Naive thymus-derived CD8-positive, alpha-beta T cell (primary cell): ENCODE measurements at places on chromosomes 7 and 10.

- peaks cover 35% of the 10 kb centered on the region for H3K4me1 ChIP-seq
- H3K4me3 ChIP-seq: peak overlapping the region; percentile 91
- H3K36me3 ChIP-seq: peaks cover 17% of the 10 kb centered on the region
- peak overlapping the region; percentile 99 for H3K27ac ChIP-seq
- peak; percentile 29 for DNase-seq
- no peaks in the 10 kb centered on the region for H3K27me3 ChIP-seq
Observed at GRCh38 chr7:154928136-154929005, 74.6 kb downstream of the PAXIP1 start.

DNA sequence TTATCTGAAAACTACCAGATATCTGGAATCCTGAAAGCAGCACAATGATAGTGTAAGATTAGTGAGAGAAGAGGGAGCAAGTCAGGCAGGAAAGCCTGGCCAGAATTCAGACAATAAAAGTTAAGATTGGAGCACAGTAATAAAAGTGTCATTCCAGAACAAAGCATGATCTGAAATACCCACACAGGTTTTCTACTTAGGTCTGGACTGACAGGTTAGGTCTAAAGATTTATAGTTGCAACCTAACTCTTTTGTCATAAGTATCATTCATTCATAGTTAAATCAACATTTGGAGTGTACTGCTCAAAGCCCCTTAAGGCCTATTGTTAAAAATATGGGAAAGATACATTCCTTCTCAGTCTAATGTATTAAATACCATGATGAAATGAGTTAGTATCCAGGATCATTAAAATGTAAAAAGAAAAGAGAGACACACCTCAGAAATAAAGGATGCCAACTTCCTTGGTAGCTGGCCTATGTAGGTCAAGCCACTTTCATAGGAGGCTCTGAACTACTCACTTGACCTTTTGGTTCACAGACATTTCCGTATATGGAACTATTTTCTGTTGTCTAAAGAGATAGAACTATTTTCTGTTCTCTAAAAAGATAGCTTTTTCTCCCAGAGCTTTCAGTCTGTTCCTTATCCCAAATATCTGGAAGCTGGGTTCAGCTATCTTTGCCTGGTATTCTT is 105.2 kb downstream of the FAS start:
- no peaks in the 10 kb centered on the region for H3K4me1 ChIP-seq
- H3K27me3 ChIP-seq: no peaks in the 10 kb centered on the region
- no peaks in the 10 kb centered on the region for H3K36me3 ChIP-seq
- no peak overlapping the region for H3K27ac ChIP-seq
- no peak overlapping the region for H3K4me3 ChIP-seq

DNA sequence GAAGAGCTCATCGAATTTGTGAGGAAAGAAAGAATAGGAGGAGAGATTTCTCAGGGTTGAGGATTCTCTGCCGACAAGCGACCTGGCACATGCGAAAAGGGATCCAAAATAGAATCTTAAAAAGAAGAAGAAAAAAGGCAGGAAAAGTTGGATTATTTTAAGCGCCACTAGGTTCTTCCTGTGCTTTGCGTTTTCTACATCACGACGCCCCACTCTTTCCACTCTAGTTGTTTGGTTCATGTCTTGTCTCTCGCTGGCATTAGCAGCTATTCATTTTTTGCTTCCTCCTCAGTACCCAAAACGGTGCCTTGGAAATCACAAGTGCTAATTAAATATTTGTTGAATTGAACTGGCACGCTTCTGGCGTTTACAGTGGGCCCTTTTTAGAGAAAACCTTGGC is 674 bp upstream of the FRA10AC1 start:
- no peak for DNase-seq
- H3K4me3 ChIP-seq: no peak overlapping the region
- peaks cover 14% of the 10 kb centered on the region for H3K36me3 ChIP-seq
- H3K27me3 ChIP-seq: no peaks in the 10 kb centered on the region
- H3K27ac ChIP-seq: no peak overlapping the region

GRCh38 chr10:117300671-117301070 is 59.8 kb downstream of the SLC18A2 start:
- no peaks in the 10 kb centered on the region for H3K27me3 ChIP-seq
- H3K4me1 ChIP-seq: peaks cover 2% of the 10 kb centered on the region
- no peak overlapping the region for H3K27ac ChIP-seq
- no peak for DNase-seq
- peaks cover 54% of the 10 kb centered on the region for H3K36me3 ChIP-seq

GRCh38 chr10:99611326-99611725 is 8.9 kb downstream of the SLC25A28 start:
- no peaks in the 10 kb centered on the region for H3K27me3 ChIP-seq
- no peak overlapping the region for H3K27ac ChIP-seq
- peaks cover 18% of the 10 kb centered on the region for H3K4me1 ChIP-seq
- DNase-seq: no peak

GRCh38 chr7:9891056-9891455 is 1082.6 kb upstream of the PHF14 start:
- H3K4me3 ChIP-seq: no peak overlapping the region
- H3K4me1 ChIP-seq: no peaks in the 10 kb centered on the region
- no peaks in the 10 kb centered on the region for H3K27me3 ChIP-seq
- H3K36me3 ChIP-seq: no peaks in the 10 kb centered on the region
- no peak for DNase-seq

- H3K4me3 ChIP-seq: no peak overlapping the region
- H3K36me3 ChIP-seq: peaks cover 39% of the 10 kb centered on the region
- H3K27me3 ChIP-seq: no peaks in the 10 kb centered on the region
- no peak overlapping the region for H3K27ac ChIP-seq
- no peaks in the 10 kb centered on the region for H3K4me1 ChIP-seq
Observed at GRCh38 chr7:66265566-66265965, 60.4 kb downstream of the TPST1 start.

DNA sequence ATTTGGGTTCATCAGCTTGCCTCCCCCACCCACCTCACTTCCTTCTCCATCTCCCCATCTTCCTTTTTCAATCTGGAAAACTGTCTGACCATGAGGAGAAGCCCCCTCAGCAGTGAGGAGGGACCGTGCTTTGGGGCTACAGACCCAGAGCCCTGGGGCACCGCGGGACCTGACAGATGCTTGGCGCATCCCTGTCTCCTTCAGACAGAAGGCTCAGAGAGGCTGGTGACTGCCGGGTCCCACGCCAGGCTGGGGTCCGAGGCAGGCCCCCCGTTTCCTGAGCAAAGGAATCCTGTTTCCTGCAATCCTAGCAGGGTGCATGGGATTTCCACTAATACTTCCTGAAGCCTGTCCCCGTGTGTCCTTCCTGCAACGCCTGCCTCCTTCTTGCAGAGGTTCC is 147.0 kb downstream of the FANK1 start:
- no peak overlapping the region for H3K27ac ChIP-seq
- H3K27me3 ChIP-seq: no peaks in the 10 kb centered on the region
- no peak overlapping the region for H3K4me3 ChIP-seq
